NCI-H1436 (cell line): ENCODE measurements at places on chromosomes 3 and 15.

DNA sequence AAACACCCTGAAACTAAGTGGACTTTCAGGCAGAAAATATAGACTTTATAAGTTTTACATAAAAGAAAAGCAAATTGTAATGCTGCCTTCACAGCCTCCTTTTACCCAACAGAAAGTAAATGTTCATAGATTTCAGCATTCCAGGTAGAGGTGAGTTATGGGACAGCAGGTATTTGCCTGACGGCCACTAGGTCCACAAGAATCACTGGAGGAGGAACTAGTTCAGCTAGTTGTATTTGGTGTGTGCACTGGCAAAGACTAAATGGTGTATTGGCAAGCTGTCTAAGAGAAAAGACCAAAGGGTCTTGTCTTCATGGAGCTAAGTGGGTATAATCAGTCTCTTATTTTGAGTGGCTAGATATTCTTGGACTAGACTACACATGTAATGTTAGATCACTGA is 34.2 kb downstream of the ZNF654 start:
- DNase-seq: no peak

DNA sequence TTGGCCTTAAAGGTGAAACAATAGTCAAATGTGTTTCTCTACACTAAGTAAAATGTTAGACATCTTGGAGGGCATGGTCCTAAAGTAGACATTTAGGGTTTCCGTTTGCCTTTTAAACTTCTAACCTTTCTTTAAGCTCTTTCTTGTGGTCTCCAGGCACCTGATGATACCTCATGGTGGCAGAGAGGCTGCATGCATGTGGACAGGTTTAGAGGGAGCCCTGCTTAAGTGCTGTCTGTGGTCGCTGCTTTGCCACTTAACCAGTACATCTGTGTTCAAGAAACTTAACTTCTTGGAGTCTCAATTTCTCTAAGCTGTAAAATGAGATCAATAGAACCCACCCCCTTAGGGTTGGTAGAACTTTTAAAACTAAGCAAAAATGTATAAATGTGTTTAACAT is 6.2 kb downstream of the MITF start:
- no peak for DNase-seq

GRCh38 chr3:24136624-24137310 is 191.7 kb downstream of the NR1D2 start:
- no peak for DNase-seq

DNA sequence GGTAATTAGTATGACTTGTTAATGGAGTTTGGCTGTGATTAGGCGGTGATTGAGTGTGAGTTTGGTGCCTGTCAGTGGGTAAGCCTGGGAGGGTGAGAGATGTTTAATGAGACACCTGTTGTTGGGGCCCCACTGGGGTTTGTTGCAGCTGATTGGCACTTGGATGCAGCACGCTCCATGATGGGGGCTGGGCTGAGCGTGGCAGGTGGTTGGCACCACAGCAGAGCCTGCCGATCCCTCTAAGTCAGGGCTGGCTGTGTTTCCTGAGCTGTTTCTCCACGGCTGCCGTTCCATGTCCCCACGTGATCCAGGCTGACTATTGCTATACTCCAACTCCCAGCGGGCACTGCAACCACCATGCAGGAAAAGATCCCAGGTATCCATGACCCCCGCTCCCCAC is 93.5 kb upstream of the ARRDC4 start:
- DNase-seq: peak; percentile 38

GRCh38 chr3:194423317-194423716 is 24.3 kb upstream of the GP5 start:
- DNase-seq: no peak

DNA sequence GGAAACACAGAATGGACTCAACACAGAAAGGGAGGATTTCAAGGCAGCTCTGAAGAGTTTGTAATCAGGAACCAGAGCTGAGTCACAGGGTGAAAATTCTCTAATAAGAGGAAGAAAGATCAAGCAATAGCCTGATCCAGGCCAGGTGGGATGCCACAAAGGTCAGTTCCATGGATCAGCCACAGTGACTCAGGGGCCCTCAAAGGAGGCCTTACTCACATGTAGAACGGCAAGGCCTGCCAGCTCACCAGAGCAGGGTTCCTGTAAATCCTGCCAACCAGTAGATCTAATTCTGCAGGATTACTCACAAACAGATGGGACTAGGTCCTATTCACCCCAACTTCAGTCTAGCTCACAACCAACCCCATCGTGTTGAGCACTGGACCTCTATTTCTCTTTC is 78.3 kb upstream of the PPP2R3A start:
- no peak for DNase-seq

GRCh38 chr3:191509078-191509477 is 48.1 kb downstream of the PYDC2 start:
- DNase-seq: no peak

DNA sequence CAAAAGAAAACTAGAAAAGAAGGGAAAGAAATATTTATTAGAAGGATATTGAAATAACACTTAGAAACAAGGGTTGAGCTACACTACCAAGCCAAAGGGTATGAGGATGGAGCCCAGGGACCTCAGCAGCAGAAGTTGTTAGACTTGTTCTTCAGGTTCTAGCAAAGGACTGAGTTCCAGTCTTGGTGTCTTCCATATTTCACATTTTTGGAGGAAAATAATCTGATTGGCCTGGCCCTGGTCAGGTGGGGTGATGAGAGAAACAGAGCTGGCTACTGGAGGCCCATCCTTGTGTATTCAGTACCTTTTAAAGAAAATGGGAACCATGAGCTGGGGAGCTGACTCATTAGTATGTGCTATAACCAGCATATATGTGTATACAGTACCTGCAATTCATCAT is 28.2 kb downstream of the PPP4R2 start:
- DNase-seq: no peak

DNA sequence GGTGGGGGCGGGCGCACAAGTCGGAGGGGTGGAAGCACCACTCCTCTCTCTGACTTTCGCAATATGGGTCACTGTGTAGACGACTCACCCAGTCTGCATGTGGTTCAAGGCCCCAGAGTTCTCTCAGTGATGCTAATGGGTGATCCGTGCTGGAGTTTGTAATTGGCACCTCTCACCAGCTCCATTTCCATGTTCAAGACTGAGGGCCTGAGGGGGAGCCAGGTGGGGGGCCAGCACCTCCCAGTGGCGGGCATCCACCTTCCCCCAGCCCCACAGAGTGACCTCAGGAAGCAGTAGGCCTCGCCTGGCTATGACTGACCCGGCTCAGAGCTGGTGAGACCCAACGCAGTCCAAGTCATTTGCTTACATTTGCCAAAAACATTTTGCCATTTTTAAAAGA is 230.0 kb upstream of the ST8SIA2 start:
- no peak for DNase-seq

DNA sequence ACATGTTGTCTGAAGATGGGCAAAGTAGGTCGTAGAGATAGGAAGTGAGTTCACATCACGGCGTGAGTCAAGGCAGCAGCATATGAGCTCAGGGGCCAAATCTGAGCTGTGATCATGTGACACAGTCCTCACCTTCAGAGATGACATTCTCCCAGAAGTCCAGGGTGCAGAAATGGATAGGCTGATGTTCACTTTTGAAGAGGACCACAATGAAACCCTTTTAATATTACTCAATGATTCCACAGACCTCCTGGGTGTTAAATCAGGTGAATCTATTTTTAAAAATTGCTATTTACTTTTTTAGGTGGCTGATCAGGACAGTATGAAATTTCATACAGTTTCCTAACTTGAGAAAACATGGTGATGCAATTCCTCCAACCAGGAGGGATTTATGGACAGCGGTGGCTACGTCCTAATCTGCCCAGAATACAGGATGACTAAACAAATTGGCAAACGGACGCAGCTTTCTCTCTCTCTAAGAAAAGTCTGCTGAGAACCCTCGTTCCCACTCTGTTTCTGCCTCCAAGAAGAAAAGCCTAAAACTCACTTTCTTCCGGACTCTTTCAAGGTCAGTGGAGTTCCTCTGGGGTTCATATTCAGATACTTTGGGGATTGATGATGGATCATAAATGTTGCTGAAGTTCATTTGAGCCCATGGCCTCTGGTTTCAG is 34.4 kb downstream of the B3GNT5 start:
- no peak for DNase-seq

DNA sequence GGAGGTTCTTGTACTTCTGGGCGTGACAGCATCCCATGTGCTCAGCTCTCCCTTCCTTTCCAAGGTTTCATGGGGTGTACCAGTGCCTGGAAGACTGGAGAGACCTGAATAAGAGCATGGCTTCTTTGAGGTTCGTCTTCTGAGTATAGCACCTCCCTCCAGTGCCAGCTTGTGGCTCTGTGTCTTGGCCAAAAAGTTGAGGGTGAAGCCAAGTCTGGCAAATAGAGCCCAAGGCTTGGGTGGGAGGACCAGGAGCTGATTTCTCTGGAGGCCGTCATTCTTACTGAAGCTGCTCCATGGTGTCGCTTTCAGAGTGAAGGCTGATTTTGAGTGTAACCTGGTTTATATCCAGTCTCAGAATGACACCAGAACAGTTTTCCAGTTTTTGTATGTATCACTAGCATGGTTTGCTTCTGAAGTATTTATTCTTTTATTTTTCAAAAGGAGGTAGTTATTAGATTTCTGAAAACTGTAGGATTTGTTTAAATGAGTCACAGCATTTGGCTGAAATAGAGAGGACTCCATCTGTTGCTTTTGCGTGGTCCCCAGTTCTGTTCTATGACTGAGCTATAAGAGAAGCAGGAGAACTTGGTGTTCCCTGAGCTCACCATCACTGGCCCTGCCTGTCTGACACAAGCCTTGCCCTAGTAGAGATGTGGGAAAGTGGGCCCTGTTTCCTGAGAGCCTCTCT is 47.2 kb downstream of the BSN start:
- no peak for DNase-seq

DNA sequence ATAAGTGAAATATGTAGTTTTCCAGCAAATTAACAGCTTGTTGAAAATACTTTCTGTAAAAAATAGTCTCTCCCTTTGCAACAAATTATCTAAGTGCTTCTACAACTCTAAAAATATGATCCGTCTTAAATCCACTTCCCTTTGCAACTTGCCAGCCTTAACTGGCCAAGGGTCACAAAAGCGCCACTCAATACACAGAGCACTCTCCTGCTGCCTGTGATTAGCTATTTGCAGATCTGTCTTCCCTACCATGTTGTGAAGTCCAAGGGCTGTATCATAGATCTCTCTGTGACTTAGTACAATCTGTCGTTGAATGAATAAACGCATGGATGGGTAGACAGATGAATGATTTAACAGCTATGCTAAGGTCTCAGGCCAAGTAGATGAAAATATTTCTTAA is 76.2 kb downstream of the ITGB5 start:
- DNase-seq: no peak

DNA sequence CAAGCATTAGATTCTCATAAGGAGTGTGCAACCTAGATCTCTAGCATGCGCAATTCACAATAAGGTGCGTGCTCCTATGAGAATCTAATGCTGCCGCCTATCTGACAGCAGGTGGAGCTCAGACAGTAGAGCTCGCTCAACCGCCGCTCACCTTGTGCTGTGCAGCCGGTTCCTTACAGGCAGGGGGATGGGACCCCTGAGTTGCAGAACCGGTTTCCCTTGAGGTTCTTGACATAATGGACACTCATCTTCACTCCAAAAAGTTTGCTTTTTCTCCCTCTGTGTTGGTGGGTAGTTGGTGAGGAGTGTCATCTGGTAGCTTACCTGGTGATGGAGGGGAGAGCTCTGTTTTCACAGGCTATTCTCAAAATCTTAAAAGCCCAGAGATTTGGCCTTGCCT is 324.0 kb upstream of the TBL1XR1 start:
- no peak for DNase-seq

DNA sequence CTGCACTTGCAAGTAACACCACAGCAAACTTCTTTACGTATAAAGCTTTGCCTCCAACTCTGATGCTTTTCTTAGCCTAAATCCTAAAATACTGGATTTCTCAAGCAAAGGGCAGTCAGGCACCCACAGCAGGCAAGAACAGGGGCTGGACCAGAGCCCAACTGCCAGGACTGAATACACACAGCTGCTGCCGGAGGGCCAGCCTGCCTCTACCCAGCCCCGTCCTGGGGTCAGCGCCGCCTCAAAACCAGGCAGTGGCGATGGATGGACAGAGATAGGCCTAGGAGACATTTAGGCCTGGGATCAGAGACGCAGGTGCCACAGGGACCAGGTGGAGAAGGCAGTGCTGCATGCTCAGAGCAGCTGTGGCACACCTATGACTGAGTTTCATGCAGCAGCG is 47.6 kb upstream of the SEC61A1 start:
- no peak for DNase-seq

DNA sequence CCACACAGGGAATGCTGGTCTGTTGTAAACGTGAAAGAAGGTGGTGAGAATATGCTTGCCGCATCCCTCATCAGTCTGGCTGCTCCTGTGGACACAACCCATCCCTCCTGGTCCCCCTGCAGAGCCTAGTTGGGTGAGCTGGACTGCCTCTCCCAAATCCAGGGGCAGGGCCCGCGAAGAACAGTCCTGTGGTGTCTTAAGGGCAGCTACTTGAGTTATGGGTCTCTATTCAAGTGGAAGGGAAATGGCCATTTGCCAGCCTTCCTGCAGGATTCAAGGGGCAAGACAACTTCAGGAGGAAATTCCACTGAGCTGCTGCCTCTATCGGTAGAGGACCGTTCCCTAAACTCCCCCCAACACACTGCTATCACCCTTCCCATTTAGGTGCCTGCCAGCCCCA is 98.9 kb downstream of the IQSEC1 start:
- DNase-seq: no peak

DNA sequence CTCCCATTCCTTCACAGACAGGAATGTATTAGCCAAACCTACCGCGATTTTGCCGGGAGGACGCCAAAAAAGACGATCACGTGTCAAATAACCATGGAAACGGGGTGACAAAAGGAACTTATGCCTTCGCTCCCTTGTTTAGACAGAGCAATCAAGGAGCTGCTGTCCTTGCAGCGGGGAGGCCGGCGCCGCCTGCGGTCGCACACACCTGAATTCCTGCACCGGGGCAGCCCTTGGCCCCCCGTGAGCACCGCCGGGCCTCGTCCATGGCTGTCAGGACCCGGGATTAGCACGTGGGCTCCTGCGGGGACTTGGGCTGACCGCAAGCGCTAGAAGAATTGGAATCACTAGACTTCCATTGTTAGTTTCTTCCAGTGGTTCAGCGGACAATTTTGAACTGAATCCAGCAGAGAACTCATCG is 193.1 kb downstream of the SHQ1 start:
- no peak for DNase-seq

DNA sequence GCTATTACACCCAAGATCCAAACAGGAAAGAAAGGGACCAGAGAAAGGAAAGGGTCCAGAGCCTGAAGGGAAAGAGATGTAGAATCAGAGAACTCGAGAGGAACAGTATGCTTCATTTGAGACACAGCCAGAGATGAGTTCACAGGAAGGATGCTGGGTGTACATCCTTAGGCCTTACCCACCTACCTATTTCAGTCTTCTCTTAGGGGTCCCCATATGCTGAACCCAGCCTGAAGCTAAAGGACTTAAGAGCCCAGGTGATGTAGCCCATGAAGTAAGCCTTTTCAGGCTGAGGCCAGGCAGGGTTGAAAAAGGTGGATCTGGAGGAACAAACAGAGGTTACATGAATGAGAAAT is 338.0 kb upstream of the KCNH8 start:
- no peak for DNase-seq

GRCh38 chr3:122921791-122922651 is 105.5 kb downstream of the SEMA5B start:
- peak; percentile 33 for DNase-seq
